ENCODE measurements at places on chromosomes 1 and 21.

- no peak for DNase-seq
Measured at GRCh38 chr21:39072468-39072867, 110.8 kb downstream of the PSMG1 start.

DNA sequence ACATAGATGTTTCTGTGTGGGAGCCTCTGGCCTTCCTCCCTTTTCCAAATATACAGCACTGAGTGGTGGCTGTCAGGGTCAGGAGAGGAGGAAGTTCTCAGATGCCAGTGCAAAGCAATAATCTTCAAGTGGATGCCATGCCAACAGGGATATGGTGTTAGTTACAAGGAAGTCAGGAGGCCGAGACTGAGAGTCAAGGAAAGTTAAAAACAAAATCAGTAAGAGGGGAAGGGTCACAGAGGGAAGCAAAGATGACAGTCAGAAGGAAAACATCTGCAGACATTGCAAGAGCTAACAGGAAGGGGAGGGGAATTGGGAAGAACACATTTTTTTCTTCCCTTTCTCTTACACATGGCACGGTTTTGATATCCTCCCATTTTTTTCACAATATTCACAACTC lies 691.4 kb downstream of the ADGRL2 start:
- no peak for DNase-seq

GRCh38 chr1:107829036-107829770 lies 135.8 kb downstream of the VAV3 start:
- DNase-seq = no peak

DNA sequence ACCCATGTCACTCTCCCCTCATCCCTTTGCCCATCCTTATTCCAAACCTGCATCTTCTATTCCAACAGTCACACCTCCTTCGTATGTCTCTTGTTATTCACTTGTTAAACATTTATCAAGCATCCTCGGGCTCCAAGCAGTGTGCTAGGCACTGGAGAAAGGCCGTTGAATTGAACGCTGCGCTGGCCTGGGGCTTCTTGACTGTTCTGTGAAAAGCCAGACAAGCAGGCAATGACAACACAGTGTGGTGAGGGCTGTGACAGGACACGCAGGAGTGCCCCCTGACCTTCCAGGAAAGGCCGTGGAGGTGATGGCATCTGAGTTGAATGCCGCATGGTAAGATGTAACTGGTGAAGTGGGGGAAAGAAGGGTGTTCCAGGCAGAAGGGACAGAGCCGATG lies 19.2 kb downstream of the ETV3 start:
- DNase-seq = no peak

DNA sequence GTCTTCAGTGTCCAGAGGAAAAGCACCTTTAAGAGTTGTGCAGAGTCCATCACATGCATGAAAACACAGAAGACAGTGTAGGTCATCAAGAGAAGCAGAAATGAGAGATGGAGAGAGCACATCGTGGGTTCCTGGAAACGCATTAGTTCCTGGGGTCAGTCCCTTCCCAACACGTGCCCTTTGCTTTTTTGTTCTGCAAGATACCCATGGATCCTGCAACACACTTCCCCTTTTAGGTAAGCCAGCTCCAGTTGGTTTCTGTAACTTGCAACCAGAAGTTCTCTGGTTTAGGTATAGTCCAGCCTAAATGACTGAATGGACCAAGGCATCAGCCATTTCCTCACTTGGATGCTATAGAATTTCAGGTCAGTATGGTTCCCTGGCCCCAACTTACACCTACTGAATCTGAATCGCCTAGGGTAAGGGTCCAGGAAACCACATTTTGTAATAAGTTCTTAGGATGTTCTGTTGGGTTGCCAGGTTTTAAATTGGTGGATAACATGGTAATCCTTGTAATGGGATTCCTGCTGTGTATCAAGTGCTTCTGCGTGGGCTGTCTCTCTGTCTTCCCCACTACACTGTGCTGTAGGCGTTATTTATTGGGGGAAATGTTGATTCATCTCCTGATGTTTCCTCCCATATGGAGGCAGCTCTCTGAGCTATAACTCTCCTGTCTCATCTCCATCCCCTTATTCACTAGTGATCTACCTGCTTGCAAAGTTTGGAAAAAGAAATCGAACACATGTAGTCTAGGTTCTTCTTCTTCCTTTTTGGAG lies 230.6 kb downstream of the TNR start:
- DNase-seq = no peak
